ENCODE measurements at places on chromosomes 6 and 20.
A peak's percentile ranks its signal among the peaks of the same experiment; 100 is the strongest.

GRCh38 chr20:60138256-60139220, 180.3 kb downstream of the CDH26 start:
- DNase-seq, result no peak

DNA sequence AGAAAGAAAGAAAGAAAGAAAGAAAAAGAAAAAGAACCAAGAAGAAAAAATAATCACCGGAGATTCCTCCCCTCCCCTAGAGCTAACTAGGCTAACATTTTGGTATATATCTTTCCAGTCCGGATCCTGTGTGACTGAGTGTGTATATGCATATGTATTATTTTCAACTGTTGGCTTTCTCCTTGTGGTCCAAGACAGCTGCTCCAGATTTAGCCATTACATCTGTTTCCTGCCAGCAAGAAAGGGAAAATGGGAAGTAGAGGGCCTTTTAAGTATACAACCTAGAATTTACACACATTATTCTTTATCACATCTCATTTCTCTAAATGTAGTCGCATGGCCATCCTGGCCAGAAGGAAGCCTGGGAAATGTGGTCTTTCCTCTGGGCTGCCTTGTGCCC, 15.2 kb downstream of the SLC52A3 start:
- DNase-seq, result no peak

DNA sequence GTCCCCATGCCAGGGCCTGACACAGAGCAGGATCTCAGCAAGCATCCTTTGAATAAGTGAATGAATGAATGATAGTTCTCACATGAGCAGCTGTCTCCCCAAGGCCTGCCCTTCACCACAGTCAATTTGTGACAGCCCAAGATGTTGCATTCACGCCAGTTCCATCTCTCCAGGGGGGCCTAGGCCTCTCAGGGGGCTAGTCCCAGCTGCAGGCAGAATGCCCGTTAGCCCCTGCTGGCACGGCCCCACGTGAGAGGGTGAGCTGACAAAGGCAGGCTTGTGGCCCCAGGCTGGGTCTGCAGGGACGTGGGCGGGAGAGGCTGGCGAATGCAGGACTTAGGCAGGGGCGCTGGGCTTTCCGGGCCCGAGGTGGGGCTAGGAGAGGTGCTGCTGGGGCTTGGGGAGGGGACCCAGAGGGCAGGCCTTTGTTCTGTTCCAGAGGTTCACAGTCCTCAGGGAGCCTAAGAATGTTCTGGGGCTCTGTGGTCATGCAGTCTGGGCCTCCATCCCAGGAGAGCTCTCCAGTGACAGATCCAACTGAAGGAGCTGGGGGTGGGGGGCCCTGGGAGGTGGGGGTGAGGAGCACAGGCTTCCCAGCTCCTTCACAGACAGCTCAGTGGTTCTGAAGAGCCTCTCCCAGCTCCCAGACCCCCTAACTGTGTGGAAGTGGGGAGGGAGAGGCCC, 30.5 kb upstream of the TLDC2 start:
- peak; percentile 42 for DNase-seq

DNA sequence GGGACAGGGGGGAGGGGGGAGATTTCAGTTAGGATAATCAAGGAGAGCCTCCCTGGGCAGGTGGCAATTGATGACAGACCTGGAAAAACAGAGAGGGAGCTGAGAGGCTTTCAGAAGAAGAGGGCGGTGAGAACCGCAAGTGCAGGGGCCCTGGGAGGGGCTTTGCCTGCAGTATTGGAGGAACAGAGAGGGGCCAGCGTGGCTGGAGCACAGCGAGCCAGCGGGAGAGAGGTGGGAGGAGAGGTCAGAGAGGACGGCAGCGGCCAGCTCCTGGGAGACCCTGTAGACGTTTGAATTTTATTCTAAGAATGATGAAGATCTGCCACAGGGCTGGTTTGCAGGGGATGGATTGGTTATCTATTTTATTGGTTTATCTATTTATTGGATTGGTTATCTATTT, 34.5 kb upstream of the NOL4L start:
- DNase-seq, result no peak

GRCh38 chr6:6651335-6651734, 62.8 kb downstream of the LY86 start:
- DNase-seq, result no peak

DNA sequence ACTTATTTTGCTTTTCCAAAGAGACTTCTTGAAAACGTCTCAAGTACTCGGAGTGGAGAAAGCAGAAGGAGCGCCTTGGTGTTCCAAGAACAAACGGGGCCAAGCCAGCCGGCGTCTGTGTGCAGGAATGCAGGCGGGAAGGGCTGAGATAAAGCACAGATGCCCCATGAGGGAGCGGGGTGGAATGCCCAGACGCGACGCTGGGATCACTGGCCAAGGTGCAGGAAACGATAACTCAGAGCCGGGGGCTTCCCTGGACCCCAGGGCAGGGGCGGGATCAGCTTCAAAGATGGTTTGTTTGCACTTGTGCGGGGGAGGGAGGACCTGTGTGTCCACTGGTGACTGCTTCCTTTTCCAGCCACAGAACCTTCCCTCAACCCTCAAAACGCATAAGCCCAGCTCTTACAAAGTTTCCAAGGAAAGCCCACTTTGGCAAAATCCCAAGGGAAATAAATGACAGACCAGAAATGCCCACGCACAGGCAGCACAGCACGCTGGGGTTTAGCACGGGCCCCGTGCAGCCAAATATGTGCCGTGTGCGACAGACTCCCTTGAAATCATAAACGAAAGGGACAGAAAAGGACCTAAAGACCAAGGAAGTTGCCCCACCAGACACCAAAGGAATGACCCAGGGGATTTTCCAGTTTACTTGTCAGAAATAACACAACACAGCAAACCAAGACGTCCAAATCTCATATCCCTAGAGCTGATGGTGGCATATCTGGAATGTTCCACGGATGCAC, 113.9 kb downstream of the NFATC2 start:
- peak; percentile 53 for DNase-seq

DNA sequence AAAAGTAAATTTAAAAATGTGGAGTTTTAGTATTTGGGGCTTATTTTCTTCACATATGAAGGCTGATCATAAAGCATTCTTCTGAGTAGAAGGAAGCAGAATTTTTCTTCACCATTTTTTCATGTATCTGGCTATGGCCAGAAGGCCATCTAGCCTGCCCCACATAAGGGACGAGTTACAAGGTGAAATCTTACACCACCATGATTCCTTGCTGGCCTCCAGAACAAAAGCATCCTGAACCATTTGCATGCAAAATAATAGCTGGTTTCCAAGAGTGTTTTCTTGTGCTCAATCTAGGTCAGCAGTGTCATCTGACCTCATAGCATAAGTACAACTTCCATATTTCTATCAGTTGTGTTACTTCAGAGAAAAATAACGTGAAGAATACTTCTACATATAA, 93.1 kb downstream of the BMP5 start:
- no peak for DNase-seq

- no peak for DNase-seq
Observed at GRCh38 chr20:62023935-62024334, 41.7 kb downstream of the TAF4 start.

DNA sequence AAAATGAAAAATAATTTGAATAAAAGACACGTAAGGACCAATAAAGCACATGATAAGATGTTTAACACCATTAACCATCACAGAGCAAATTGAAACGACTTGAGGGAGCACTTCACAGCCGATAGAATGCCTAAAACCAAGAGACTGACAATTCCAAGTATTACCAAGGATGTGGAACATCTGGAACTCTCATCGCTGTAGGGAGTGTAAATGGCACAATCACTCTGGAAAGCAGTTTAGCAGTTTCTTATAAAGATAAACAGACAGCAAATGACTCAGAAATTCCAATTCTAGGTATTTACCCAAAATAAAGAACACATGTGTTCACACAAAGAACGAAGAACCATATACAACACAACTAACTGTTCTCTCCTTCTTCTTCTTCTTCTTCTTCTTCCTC, 8.5 kb upstream of the UBD start:
- DNase-seq, result no peak

DNA sequence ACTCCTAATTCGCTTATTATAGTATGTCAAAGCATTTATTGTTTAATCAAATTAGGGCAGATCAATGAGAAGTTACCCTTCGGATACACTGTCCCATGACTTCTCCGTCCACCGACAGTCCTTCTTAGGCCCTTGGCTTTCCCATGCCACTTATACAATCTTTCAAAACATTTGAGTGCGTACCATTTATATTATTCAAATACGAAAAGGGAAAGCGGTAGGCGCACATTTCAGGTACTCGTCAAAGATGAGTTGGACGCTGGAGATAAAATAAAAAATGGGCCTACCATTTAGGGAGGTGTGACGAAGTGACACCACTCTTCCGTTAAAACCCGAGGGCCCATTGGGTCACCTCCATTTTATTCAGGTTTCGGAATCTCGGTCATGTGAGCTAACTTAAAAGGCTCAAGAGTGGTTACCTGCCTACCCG, 542 bp upstream of the AFG1L start:
- no peak for DNase-seq

- DNase-seq, result no peak
Observed at GRCh38 chr6:49097116-49097515, 365.9 kb downstream of the MMUT start.

GRCh38 chr6:149347067-149347466, 29.6 kb downstream of the TAB2 start:
- no peak for DNase-seq

- no peak for DNase-seq
Observed at GRCh38 chr6:3119040-3119723, 671 bp downstream of the BPHL start.

GRCh38 chr20:45835825-45836224, 2.2 kb downstream of the SNX21 start:
- peak; percentile 44 for DNase-seq

DNA sequence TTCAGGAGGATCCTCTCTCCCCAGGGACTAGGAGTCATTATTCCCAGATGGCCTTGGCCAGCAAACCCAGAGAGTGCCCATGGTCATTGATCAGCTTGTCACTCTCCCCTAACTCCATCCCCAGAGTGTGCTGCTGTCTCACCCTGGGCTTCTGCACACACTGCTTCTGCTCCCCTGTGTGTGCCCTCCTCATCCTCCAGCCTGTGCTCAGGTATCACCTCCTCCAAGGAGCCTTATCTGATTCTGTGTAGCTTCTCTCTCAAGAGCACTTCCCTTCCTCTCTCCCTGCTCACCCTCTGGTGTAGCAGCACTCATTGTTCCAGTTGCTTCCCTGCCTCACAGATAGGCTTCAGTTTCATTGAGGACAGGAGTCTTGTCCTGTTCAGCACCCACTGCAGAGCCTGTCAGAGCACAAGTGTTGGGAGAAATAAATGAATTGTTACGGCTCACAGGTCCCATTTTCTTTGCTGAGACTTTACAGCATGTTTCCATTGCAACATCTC, 102.4 kb downstream of the JAG1 start:
- no peak for DNase-seq

DNA sequence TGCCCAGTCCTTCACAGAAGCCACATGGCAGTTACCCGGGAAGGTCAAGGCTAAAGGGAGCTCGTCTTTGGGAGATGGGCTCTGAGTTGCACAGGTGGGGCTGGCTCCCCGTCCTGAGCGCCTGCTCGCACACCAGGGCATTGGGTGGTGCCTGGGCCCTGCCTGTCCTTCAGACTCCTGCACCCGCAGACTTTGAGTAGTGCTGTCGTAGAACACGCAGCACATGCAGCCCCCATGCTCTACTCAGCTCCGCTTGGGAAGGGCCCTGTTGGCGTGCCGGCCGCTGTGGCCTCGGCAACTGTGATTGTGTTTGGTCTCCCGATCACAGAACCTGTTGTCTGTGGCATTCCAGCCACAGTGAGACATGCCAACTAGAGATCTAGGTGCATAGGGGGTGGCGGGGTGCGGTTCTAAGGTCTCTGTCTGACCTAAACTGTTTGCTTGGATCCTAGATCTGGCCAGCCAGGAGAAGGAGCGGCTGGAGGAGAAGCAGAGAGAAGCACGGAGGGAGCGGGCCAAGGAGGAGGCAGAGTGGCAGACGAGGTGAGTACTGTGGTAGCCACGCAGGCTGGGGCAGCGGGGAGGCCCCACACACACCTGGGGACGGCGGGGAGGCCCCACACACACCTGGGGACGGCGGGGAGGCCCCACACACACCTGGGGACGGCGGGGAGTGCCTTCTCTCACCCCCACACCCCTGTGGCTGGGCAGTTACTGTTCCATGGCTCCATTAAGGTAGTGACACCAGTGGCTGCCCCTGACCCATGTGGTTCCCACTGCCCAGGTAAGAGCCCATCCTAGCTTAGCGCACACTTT, 11.3 kb upstream of the ADRM1 start:
- no peak for DNase-seq

DNA sequence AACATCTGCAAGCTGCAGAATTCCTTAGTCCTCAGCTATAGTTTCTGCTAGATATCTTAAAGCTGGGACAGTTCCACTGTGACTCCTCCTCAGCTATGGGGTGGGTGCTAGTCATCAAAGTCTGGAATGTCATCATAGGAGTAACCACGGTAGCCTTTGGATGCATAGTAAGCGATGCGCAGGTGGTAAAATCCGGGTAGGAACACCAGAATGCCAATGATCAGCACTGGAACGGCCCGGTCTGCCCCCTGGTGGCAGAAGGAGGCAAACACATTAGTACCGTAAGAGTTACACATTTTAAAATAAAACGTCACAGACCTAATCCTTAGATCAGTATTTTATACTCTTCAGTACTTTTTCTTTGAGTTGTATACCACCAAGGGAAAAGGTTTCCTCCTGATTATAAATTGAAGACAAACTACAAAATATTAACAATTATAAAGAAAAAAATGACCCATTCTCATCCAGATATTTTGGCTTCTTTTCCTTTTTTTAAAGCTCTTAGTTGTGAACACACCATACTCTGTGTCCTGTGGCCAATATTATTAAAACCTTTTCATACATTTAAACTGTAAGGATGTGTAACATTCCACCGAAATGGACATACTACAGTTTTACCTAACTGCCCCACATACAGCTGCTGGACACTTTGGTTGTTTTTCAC, 18.9 kb downstream of the PCNA start:
- peak; percentile 73 for DNase-seq

- DNase-seq, result no peak
Observed at GRCh38 chr6:42968126-42968701, 7.7 kb downstream of the GNMT start.

DNA sequence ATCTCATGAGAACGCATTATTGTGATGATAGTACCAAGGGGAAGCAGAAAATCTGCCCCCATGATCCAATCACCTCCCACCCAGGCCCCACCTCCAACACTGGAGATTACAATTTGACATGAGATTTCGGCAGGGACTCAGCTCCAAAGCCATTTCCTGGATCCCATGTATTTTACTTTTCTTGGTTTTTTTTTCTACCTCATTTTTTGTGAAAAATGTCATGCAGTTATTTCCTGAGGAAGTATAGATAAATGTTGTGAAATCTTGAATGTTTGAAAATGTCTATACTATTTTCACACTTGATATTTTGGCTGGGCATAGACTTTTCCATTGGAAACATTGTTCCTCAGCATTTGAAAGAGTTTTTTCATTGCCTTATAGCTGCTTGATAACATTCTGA, 9.1 kb upstream of the BRPF3 start:
- no peak for DNase-seq

- DNase-seq, result no peak
Observed at GRCh38 chr6:82954937-82955577, 110.6 kb downstream of the UBE3D start.

DNA sequence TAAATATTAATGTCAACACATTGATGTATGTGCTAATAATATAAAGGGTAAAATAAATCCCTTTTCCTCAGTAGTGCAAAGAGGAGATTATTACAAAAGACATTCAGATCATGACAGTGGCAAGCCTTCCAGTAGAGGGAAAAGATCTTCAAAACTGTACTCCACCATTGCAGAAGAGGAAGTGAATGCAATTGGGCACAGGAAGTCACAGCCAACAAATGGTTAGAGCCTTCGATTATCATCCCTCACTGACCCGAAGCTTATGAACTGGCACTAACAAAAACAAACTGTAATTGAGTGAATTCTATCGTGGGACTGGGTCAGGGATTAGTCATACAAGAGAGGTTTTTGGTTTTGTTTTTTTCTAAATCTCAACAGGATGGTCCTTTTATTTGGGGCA, 39.3 kb upstream of the SCGN start:
- no peak for DNase-seq
